Endothelial cell (in vitro differentiated cells): ENCODE measurements at places on chromosomes 2 and 18.
A peak's percentile ranks its signal among the peaks of the same experiment; 100 is the strongest.

GRCh38 chr2:239262484-239263230 is 138.2 kb downstream of the HDAC4 start:
- DNase-seq = no peak

- DNase-seq = no peak
Observed at GRCh38 chr2:172109256-172109987, 6.7 kb upstream of the DLX2 start.

DNA sequence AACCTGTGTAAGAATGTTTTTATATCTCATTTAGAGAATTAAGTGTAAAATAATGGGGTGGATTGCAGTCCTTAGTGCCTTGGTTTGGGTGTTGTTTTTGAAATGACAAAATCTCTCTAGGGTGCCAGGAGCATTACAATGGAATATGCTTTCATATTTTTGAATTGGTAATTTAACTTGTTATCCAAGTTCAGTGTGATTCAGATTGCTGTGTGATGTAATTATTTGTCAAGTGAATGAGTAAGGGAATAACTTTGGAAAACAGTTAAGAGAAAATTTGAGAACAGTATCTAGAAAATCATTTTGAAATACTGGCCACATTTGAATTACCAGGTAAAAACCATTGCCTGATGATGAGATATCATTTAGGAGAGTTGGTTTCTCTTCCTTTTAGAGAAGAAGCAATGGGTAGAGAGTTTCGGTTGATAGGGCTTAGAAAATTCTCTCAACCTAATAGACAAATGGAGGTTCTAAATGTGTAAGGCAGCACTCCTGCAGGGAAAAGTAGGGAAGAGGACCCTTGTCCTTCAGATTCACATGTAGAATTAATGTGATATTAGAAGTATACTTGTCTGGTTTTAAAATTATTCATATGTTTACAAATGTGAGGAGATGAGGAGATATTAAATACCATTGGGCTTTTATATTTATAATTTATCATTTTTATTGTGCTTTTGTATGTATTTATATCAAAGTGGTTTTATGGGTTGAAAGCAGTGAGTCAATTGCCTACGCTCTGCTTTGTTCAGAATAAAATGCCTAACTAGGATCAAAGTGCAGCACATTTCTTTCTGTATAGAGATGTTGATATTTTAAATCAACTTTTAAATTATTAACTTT is 124.8 kb downstream of the PHLPP1 start:
- no peak for DNase-seq

DNA sequence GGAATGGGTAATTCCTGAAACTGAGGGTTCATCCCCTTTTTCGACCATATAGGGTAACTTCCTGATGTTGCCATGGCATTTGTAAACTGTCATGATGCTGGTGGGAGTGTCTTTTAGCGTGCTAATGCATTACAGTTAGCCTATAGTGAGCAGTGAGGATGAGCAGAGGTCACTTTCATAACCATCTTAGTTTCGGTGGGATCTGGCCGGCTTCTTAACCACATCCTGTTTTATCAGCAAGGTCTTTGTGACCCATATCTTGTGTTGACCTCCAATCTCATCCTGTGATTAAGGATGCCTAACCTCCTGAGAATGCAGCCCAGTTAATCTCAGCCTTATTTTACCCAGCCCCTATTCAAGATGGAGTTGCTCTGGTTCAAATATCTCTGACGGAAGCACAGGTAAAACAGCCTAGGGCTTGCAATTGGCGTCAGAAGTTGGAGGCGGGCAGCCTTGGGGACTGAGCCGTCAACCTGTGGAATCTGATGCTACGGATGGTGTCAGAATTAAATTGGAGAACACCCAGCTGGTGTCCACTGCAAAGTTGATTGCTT is 19.5 kb downstream of the RALBP1 start:
- no peak for DNase-seq

- DNase-seq = peak; percentile 5
Observed at GRCh38 chr18:42635378-42636048, 480.0 kb downstream of the RIT2 start.

- DNase-seq = no peak
Observed at GRCh38 chr2:33433279-33434235, 42.9 kb upstream of the RASGRP3 start.

DNA sequence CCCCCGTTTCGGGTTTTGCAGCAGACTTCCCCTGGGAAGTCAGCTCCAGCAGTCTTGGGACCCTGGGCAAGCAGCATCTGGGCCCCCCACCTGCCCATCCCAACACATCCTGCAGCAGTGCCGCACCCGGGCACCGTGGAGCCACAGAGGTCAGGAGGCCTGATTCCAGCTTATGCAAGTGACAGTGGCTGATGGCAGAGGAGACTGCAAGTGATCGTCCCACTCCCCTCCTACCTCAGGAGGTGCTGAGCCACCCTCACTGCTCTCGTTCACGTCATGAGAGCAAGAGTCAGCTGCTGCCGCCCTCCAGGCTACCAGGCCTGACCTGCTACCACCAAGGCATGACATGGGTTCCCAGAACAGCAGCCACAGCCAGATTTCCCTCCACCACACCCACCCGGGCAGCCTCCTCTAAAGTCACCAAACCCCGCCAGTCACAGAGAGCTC is 18.2 kb downstream of the COX7A2L start:
- DNase-seq = no peak

DNA sequence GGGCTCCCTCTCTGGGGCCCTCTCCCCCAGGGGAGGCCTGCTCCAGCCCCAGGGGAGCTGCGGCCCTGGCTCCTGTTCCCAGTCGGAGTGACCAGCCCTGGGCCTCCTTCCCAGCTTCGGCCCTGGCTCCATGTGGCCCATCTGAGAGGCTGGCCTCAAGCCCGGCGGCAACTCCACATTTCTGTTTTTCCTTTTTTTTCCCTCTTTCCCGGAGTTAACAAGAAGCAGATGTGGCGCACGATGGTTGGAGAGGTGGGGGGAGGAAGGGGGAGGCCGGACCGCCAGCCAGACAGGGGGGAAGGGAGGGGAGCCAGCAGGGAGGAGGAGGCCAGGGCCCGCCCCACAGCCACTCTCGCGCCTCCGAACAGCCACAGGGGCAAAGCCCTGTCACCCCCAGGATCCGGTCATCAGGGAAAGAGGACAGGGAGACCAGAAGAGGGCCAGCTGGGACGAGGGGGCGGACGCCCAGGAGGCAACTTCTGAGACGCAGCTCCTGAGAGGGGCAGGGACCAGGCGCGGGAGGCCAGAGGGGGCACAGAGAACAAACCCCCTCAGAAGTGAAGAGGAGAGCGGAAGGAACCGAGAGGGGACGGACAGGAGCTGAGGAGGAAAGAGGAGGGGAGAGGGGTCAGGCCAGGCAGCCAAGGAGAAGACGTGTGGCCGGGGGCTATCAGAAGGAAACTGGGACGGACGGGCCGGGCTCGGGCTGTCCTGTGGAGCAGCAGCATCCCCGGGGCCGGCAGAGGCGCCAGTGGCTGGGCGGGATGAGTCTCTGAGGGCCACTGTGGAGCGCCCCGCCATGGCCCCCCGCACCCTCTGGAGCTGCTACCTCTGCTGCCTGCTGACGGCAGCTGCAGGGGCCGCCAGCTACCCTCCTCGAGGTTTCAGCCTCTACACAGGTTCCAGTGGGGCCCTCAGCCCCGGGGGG is at the start of gene EMILIN1:
EMILIN1 (plus strand) TSS at position 349 of the 928 bp plus-strand sequence; CDS start at position 800, 451 bp downstream.
- DNase-seq = no peak

DNA sequence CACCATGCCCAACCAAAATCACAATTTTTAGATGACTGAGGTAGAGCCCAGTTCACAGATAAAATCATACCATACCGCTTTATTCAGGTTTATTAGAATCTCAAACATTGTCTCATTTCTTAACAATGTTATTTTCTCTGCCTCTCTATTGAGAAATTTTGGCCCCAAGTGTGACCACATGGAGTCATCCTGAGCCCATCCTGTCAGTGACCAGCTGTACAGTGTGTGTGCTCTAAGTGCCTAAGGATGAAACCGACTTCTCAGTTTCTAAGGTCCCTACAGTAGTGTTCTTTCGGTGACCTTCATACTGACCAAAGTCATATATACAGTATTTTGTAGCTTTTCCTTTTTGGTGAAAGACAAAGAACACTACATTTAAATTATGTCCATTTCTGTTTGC is 123.7 kb upstream of the MSTN start:
- DNase-seq = no peak

GRCh38 chr2:84697895-84698294 is 181.6 kb downstream of the DNAH6 start:
- DNase-seq = no peak

- no peak for DNase-seq
Observed at GRCh38 chr2:136131961-136132824, 14.2 kb upstream of the CXCR4 start.

- no peak for DNase-seq
Observed at GRCh38 chr2:220191737-220192136, 564.3 kb downstream of the SLC4A3 start.

DNA sequence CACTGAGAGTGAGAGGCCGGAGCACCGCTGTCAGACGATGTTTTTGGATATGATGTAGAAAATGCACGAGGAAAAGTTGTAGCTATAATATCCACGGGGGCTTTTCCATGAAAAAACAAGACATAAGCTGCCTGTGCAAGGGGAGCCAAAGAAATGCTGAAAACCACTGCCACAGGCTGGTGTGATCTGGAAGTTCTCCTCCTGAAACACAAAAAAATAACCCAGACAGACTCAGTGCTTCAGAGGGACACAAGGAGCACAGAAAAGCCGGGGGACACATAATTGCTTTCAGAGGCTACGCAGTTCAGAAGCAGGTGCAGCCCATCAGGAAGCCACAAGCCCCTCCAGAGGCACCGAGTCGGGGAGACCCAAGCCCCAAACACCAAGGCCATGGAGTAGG is 98.2 kb downstream of the ZNF516 start:
- no peak for DNase-seq

DNA sequence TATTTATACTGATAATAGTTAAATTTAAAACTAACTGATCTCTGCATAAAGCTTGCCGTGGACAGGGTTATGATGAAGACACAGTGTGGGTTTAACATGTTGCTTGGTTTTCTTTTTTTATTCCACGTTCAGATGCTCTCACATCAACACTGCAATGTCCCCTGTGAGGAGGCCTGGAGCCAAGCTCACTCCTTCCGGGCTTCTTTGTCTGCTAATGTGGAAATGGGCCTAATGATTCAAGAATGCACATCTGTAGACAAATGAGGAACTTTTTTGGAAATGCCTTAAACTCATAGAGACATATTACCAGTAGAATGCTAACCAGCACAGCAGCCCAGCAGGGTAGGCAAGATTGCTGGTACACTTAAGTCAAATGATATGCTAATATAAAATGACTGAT is 208.0 kb downstream of the GALR1 start:
- DNase-seq = no peak

GRCh38 chr2:112805542-112805941 is 21.2 kb upstream of the IL1A start:
- DNase-seq = no peak

GRCh38 chr2:187003038-187003554 is 154.1 kb upstream of the ZSWIM2 start:
- DNase-seq = no peak

DNA sequence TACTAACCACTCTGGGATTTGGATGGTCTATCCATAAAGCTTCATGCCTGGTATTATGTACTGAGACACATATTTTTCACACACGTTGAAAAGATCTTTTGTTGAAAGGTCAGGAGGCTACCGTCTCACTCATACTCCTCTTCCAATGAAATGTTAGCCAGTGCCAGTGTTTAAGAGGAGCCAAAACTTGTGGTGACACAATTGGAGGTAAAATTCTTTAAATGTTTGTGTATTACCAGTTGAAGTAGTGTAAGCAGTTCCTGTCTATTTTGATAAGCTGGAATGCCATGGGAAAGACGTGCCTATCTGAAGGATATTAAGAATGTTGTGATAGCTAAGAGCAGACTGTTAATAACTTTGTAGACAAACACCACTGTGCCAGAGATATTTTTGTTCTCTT is 32.1 kb downstream of the MARCHF7 start:
- DNase-seq = no peak

DNA sequence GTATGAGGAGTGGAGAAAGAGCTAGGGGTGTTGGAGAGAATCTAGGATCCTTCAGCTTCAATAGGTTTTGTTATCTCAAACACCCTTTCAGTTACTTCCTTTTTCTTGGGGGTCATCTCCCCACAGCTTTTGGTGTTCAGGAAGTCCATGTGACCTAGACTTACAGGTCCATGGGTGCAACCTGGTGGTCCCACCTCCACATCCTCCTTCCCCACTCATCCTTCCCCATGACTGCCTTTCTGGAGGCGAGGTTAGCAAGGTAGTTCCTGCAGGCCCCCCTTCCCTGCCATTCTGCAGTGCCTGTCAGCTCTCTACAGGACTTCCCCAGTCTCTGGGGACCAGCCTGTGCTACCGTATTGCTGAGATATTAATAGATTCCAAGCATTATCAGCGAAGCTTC is 107.6 kb downstream of the TMEM17 start:
- DNase-seq = no peak

DNA sequence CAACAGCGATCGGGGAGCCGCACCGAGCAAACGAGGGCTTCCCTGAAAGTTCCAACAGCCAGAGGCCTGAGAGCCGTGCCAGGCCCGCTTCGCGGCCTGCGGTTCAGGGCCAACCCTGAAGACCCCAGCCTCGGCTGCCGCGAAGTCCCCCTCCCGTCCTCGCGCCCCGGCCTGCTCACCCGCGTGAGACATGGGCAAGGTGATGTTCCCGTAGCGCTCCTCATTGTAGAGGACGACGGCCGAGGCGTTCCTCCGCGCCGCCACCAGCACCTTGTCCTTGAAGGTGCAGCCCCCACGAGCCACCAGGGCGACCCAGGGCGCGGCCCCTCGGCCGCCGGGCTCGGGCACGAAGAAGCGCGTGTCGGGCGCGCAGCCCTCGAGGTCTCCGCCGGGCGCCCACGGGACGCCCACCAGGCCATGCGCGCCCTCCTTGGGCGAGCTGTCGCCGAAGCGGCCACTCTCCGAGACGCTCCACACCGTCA is 510 bp downstream of the RNF149 start:
- peak; percentile 25 for DNase-seq

DNA sequence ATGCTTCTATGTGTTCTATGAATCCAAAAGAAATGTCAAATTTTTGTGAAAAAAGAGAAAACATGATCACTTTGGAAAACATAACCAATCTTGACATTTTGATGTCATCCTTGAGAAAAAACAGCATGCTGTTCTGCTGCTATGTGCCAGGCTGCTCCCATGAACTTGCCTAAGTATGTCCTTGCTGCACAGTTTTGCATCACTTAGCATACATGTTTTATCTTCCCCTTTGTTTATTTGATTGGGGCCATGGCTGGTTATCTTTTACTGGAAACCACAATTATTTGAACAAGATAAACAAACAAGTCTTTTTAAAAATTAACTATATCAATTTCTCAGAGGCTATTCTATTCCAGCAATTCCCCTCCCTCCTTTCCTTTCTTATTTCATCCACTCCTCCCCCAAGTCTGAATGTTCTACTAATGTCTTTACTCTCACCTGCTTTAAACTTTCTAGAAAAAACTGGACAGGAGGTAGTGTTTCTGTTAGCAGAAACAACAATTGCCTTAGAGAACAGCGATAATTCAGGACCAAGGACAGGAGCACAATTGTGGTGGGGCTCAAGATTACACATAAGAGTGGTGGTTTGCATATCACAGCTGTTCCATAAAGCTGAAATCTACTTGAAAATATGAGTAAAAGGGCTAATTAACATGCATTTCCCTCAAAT is 6.7 kb downstream of the AOX1 start:
- DNase-seq = peak; percentile 17

GRCh38 chr2:88521445-88522073 is 69.1 kb upstream of the FOXI3 start:
- no peak for DNase-seq
